ENCODE measurements at places on chromosomes 4 and X. TPM values are rescaled to one million over a fixed set of nuclear protein-coding genes. Genes with fewer than 3 reads are reported as not detected.

DDX3X gene
- polyA plus RNA-seq = 176 TPM

NEUROG2 gene
- 1.2 TPM for polyA plus RNA-seq

STK32B gene
- 25.5 TPM for polyA plus RNA-seq

ANXA3 gene
- 18.4 TPM for polyA plus RNA-seq

MAOB gene
- polyA plus RNA-seq = 29.3 TPM

REELD1 gene
- 0.16 TPM for polyA plus RNA-seq

RGS12 gene
- polyA plus RNA-seq = 96.3 TPM

KCND1 gene
- polyA plus RNA-seq = 5.7 TPM

RNF150 gene
- polyA plus RNA-seq = 14.3 TPM

UFSP2 gene
- polyA plus RNA-seq = 35.9 TPM

TRPC5OS gene
- 0.12 TPM for polyA plus RNA-seq

CDKL5 gene
- polyA plus RNA-seq = 10.6 TPM

PPP4R3C gene
- polyA plus RNA-seq = not detected

SHISA3 gene
- 3.4 TPM for polyA plus RNA-seq

SOWAHB gene
- 1.0 TPM for polyA plus RNA-seq

HPSE gene
- polyA plus RNA-seq = 4.3 TPM

SLC9B1 gene
- 3.4 TPM for polyA plus RNA-seq

SUPT20HL1 gene
- 0.09 TPM for polyA plus RNA-seq

RAB33A gene
- polyA plus RNA-seq = 52.5 TPM

ASIC5 gene
- polyA plus RNA-seq = not detected
